ENCODE measurements at places on chromosomes 5 and 9.
A peak's percentile ranks its signal among the peaks of the same experiment; 100 is the strongest.

DNA sequence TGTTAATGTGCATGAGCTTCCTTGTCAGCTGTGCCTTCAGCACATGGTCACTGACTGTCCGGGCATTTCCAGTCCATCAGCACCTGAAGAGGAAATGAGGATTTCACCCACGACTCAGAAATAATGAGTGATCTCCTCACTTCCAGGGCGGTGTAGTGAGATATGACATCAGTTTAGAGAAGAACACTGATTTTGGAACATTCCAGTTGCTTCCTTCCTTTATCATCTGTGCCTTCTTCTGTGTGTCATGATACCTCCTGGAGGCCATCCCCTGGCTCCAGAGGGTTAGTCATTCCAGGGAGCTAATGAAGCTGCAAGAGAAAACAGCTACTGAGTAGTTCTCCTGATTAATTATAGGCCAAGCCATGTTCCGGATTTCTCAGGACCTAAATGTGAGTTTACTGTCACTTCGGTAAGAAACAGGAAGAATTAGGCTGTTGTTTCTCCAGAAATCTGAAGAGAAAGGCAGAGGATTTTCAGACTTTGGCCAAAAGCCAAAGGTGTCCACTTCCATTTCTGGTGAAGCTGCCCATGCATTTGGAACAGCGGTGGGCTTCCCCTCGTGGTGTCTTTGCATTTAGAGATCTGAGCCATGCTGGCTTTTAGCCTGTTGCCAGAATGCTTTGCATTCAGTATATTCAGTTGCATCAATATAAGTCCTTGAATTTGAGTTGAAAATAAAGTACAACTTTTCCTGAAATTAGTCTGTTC lies 161.3 kb upstream of the OTULINL start:
- no peak for DNase-seq

GRCh38 chr9:81431641-81432040 lies 257.7 kb downstream of the TLE1 start:
- DNase-seq: peak; percentile 83

GRCh38 chr5:170625221-170626165 lies 121.7 kb downstream of the KCNIP1 start:
- no peak for DNase-seq

GRCh38 chr9:77092536-77092935 lies 73.1 kb downstream of the FOXB2 start:
- DNase-seq: peak; percentile 44

DNA sequence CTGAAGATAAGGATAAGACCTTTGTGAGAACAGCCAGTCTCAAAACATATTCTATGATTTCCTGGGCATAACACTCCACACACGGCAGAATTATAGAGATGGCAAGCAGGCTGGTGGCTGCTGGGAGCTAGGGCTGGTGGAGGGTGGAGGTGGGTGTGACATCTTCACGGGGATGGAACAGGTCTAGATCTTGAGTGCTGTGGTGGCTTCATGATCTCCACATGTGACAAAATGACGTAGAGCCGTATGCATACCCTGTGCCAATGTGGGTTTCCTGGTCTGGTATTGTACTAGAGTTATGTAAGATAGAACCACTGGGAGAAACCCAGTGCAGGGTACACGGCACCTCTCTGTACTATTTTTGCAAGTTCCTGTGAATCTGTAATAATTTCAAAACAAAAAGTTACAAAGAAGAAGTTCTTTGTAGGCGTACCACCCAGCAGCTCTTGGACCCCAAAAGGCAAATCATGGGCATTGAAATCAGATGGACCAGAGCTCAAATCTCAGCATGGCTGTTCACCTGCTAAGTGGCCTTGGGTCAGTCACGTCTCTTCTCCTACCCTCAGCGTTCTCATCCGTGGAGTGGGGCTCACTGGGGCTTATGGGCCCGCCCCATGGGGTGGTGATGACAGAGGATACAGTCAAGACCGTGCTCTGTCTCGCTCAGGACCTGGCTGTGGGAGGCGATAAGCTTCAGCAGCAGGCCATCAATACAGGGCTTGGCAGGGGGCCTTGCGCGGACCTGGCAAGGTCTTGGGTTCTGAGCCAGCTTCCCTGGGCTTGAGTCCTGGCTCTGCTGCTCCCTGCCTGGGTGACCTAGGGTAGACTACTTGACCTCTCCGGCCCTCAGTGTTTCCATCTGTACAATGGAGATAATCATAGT lies 74.7 kb upstream of the UNC5A start:
- DNase-seq: no peak

GRCh38 chr9:22452415-22453010 lies 5.9 kb downstream of the DMRTA1 start:
- peak; percentile 26 for DNase-seq

DNA sequence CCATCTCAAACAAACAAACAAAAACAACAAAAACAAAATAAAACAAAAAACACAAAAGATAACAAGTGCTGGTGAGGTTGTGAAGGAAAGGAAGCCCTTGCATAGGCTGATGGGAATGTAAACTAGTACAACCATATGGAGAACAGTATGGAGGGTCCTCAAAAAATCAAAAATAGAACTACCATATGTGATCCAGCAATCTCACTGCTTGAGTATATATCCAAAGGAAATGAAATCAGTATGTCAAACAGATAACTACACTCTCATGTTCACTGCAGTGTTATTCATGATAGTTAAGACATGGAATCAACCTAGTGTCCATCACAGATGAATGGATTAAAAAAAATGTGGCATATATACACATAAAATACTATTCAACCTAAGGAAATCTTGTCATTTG lies 395.7 kb upstream of the SLC24A2 start:
- DNase-seq: no peak

GRCh38 chr5:177132136-177133095 lies 1.2 kb upstream of the NSD1 start:
- no peak for DNase-seq

DNA sequence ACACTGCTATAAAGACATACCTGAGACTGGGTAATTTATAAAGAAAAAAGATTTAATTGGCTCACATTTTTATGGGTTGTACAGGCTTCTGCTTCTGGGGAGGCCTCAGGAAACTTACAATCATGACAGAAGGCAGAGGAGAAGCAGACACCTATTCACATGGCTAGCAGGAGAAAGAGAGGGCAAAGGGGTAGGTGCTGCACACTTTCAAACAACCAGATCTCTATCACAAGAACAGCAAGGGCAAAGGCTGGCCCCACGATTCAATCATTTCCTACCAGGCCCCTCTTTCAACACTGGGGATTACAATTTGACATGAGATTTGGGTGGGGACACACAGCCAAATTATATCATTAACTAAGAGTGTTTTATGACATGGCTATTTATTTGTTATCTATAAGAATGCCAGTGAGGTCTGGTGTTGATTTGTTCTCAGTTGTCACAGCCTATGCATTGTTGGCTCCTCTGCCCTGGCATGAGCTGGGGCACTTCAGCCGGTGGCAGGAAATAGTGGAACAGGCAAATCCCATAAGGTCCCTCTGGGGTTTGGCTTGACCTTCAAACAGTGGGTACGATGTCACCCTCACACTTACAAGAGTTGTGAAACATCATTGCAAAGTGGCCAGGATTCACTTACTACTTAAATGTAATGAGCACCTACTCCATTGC lies 44.1 kb downstream of the SPARC start:
- DNase-seq: no peak

DNA sequence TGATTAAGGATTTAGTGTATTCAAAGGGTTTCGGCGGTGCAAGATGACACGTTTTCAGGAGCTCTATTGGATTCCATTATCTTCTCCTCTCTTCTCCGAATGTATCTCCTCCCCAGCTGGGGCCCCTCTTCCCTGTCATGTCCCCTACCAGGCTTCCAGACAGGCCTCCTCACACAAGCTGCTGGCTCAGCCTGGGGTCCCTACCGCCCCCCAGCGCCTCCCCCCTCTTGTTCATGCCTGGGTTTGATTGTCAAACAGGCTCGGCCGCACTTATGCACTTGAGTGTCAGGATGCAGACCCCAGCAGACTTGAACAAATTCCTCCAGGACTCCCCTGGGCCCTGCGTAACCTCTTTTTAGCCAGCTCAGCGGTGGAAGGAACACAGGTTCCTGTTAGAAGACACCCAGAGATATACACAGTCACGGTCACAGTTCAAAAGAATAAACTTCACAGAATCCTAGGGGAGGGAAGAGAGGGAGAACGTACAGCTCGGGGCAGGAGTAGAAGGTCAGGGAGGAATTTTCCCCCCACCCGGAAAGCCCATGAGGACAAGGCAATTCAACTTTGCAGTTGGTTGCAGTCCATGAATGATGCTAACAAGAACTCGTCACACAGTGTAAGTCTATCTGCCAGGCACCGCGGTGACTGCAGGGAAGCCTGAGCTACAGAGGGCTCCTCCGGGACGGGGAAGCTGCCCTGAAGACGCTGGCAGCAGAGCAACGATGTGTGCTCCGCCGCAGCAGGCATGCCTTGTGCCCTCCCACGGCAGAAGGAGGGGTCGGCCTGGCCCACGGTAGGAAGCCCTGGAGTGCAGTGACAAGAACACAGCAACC lies 560.0 kb downstream of the BNC2 start:
- DNase-seq: peak; percentile 25

GRCh38 chr5:60671899-60672692 lies 27.9 kb downstream of the DEPDC1B start:
- no peak for DNase-seq

- no peak for DNase-seq
Observed at GRCh38 chr9:37370968-37371563, 51.4 kb upstream of the GRHPR start.

GRCh38 chr5:6003040-6003825 lies 375.1 kb downstream of the MED10 start:
- DNase-seq: no peak

GRCh38 chr5:126973193-126973592 lies 57.2 kb downstream of the MARCHF3 start:
- no peak for DNase-seq

- no peak for DNase-seq
Observed at GRCh38 chr5:173767574-173768266, 120.4 kb upstream of the CPEB4 start.

DNA sequence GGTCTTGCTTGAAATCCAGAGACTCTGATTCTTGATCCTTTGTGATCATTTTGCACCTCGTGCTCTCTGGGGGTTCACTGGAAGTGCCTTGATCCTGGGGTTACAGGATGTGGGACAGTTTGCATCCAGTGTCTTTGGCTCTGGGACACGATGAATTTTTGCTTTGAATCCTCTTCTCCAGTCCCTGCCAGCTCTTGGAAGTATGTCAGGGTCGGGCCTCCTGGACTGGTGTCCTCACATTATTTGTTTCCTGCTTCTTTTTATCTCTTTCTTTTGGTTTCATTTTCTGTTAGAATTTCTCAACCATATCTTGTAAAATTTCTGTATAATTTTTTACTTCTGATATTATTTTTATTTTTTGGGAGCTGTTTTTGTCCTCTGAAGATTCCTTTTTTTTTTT lies 34.2 kb downstream of the SECISBP2 start:
- DNase-seq: no peak

DNA sequence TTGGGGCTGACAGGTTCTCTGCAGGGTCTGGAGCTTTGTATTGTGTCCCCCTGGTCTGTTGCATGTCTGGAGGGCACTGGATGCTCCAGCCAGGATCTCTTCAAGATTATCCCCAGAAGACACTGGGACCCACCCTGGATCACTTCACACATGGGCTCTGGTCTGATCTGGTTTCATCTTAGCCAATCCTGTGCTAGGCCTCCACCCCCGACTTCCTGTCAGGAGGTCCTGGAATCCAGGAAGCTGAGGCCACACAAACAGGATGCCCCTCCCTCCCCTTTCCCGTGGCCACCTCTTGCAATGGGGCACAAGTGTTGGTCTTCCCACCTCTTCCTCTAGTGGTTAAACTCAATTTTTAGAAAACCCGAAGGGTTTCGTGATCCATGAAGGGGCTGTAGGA lies 242.6 kb upstream of the MVB12B start:
- DNase-seq: no peak

DNA sequence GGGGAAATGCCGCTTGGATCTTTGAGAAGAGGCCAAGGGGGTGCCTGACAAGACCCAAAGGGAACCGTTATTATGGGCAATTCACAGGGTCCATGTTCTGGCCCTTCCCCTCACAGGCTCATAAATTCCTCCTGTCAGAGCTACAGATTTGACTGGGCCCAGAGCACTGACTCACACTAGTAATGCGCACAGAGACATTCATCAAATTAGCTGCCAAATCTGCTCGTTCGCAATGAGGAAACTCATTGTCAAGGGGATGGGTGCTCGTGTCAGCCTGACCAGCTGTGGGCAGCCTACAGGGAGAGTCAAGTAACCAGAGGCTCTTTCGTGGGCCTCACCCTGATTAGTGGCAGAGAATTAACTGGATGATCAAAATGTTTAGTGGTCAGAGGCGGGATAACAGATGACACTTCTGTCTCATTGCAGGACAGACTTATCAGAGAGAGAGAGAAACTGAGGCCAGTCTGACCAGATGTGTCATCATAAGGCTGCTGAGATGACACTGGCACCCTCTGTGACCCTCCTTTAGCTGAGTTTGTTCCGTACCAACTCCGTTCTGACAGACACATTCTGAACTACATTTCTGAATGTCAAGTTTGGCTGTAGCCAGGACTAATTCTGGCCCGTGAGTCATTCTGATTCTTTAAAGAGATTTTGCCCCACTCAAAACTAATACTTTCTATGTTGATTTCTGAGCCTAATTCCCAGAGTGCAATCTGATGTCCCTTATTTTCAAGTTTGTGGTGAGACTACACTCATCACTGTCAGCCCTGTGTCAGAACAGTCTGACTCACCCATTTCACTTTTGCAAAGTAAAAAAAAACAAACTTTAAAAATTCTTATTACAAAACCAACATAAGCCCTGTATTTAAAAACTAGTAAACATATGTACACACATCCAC lies 377.1 kb downstream of the ACTL7B start:
- DNase-seq: peak; percentile 92
